ENCODE measurements at places on chromosomes 2 and 18. TPM values are rescaled to one million over a fixed set of nuclear protein-coding genes. Genes with fewer than 3 reads are reported as not detected.

SH3RF3 gene
- total RNA-seq: 6.1 TPM

SLC40A1 gene
- 8.0 TPM for total RNA-seq

IL1RN gene
- total RNA-seq: 5.0 TPM

DSG4 gene
- total RNA-seq: not detected

CACNB4 gene
- total RNA-seq: 0.98 TPM

SPOPL gene
- total RNA-seq: 21.0 TPM

ANKRD62 gene
- 0.20 TPM for total RNA-seq

EML6 gene
- total RNA-seq: 3.7 TPM

VWA3B gene
- not detected for total RNA-seq

MYOM1 gene
- 1.3 TPM for total RNA-seq

C2orf72 gene
- not detected for total RNA-seq

GRCh38 chr2:240166191-240166590 lies 25.7 kb upstream of the OTOS start:
- no peak overlapping the region for H3K27ac ChIP-seq
- no peaks in the 10 kb centered on the region for H3K4me1 ChIP-seq
- no peaks in the 10 kb centered on the region for H3K36me3 ChIP-seq
- no peak overlapping the region for H3K4me3 ChIP-seq
- H3K27me3 ChIP-seq: peaks cover 91% of the 10 kb centered on the region

DNA sequence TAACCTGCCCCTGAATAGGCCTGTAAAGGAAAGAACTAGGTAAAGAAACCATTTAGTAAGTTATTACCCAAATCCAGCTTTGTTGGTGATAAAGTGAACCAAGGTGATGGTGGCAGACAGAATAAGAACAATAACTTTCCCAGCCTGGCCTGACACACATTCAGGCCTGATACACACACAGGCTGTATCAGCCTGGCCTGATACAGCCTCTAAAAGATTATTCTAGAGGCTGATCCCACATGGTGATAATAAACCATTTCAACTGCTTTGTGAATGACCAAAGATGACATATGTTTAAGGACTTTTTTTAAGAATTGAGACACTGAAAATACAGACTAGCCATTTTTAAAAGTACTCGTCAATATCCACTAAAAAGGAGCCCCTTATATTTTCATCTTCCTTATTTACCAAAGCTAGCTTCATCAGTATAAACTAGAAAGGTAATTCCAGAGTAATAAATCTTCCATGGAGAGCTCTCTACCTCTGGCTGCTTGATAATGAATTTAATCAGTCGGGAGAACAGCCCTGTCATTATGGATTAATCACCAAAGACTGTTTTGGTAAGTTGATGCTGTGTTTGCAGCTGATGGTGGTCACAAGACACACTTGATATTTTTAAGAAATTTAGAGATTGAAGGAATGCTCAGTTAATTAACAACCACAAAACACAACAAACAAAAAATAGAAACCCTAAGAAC lies 77.2 kb downstream of the SLC8A1 start:
- no peak overlapping the region for H3K27ac ChIP-seq
- DNase-seq: no peak
- H3K4me1 ChIP-seq: no peaks in the 10 kb centered on the region
- H3K4me3 ChIP-seq: no peak overlapping the region
- no peaks in the 10 kb centered on the region for H3K27me3 ChIP-seq
- H3K36me3 ChIP-seq: no peaks in the 10 kb centered on the region

DNA sequence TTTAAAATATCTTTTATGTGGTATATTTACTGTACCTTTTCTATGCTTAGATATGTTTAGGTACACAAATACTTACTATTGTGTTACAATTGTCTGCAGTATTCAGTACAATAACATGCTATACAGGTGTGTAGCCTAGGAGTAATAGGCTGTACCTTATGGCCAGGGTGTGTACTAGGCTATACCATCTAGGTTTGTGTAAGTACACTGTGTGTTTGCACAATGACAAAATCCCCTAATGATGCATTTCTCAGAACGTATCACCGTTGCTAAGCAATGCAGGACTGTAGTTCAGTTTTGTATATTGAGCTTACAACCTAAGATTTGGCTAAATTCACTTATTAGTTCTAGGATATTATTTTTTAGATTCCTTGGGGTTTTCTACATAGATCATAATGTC lies 332.3 kb upstream of the HS6ST1 start:
- no peaks in the 10 kb centered on the region for H3K36me3 ChIP-seq
- no peaks in the 10 kb centered on the region for H3K4me1 ChIP-seq
- H3K27me3 ChIP-seq: no peaks in the 10 kb centered on the region
- DNase-seq: no peak

DNA sequence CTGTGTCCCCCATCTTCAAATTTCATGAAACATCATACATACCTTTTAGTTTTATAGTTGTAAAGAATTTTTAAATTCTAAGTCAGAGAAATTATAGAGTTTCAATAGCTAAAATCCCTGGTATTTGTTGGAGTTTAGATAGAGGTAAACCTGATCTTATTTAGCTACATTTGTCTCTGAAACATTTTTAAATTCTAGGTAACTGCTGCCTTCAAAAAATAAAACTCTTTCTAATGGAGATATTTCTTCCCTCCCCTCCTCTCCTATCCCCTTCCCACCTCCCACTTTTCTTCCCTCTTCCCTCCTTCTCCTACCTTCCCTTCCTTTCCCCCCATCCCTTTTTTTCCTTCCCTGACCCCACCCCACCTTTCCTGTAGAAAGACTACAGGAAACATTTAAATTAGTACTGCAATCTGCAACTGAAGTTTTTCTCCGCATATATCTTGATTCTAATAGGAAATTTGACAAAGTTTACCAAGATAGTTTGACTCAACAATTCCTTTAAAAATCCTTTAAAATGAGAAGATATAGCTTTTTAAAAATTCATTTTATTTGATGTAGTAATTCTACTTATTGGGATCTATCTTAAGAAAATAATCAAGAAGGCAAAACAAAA lies 4.1 kb downstream of the TACR1 start:
- H3K4me1 ChIP-seq: peaks cover 6% of the 10 kb centered on the region
- no peaks in the 10 kb centered on the region for H3K36me3 ChIP-seq
- no peak overlapping the region for H3K27ac ChIP-seq
- DNase-seq: no peak
- no peak overlapping the region for H3K4me3 ChIP-seq

DNA sequence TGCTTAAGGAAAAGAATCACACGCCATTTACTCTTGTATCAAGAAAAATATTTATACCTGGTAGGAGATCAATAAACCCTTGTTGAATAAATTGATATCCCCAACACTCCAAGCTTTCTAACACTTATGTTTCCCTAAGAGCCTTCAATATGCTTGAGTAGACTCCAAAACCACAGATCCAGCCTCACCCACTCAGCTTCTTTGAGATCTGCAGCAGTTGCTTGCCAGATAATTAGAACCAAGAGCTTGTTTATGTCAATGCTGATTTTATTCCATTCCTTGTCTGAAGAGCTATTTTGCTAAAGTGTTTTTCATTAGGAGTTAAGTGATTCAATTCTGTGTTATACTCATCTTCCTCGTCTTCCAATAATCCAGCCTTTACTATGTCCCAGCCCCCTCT lies 26.3 kb upstream of the CRIM1 start:
- H3K27me3 ChIP-seq: no peaks in the 10 kb centered on the region
- peak overlapping the region; percentile 20 for H3K27ac ChIP-seq
- no peak overlapping the region for H3K4me3 ChIP-seq
- H3K4me1 ChIP-seq: peaks cover 38% of the 10 kb centered on the region
- H3K36me3 ChIP-seq: no peaks in the 10 kb centered on the region

- no peak for DNase-seq
- peak overlapping the region; percentile 17 for H3K27ac ChIP-seq
- H3K27me3 ChIP-seq: no peaks in the 10 kb centered on the region
- peaks cover 31% of the 10 kb centered on the region for H3K4me1 ChIP-seq
- no peak overlapping the region for H3K4me3 ChIP-seq
Measured at GRCh38 chr2:36352701-36353100, 2.9 kb upstream of the CRIM1 start.

GRCh38 chr2:43225788-43226557 lies 433 bp downstream of the ZFP36L2 start:
- DNase-seq: no peak
- peak overlapping the region; percentile 92 for H3K27ac ChIP-seq
- no peaks in the 10 kb centered on the region for H3K27me3 ChIP-seq
- peak overlapping the region; percentile 72 for H3K4me3 ChIP-seq
- peaks cover 19% of the 10 kb centered on the region for H3K36me3 ChIP-seq

DNA sequence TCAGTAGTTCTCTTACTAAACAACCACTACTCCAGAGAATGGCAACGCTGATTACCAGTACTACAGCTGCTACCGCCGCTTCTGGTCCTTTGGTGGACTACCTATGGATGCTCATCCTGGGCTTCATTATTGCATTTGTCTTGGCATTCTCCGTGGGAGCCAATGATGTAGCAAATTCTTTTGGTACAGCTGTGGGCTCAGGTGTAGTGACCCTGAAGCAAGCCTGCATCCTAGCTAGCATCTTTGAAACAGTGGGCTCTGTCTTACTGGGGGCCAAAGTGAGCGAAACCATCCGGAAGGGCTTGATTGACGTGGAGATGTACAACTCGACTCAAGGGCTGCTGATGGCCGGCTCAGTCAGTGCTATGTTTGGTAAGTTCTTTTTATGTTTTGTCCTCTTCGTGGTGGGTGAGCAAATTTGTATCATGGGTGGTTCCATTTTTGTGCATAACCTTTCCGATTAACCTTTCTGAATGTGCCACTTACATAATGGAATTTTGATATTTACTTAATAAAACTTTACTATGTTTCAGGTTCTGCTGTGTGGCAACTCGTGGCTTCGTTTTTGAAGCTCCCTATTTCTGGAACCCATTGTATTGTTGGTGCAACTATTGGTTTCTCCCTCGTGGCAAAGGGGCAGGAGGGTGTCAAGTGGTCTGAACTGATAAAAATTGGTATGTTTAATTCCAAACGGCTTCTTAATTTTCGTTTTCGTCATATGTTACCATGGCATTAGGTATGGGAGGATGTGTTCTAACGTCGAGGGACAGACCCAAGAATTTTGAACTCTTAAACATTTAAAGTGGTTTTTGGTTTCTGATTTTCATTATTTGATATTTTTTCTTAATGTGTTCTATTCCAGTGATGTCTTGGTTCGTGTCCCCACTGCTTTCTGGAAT lies 1.3 kb downstream of the SLC20A1 start:
- peak overlapping the region; percentile 99 for H3K27ac ChIP-seq
- peak overlapping the region; percentile 99 for H3K4me3 ChIP-seq
- H3K4me1 ChIP-seq: peaks cover 68% of the 10 kb centered on the region

GRCh38 chr2:128746356-128746755 lies 427.7 kb upstream of the HS6ST1 start:
- no peaks in the 10 kb centered on the region for H3K36me3 ChIP-seq
- no peak overlapping the region for H3K4me3 ChIP-seq
- no peak for DNase-seq

DNA sequence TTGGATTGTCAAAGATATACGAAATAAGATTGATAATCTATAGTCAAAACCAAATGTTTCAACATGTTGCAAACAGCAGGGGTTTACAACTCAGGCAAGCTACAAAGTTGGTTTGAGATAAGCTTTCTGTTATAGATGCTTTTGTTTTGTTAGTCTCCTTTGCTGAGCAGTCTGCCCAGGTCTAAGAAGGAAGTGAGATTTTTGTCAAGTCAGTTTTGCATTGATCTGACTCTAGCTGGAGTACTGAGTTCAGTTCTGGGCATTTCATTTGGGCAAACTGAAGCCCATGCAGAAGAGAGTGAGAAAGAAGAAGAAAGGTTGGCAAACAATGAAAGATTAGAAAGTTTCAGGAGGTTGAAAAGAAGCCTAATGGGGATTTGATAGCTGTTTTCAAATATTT lies 983.0 kb upstream of the SLC39A10 start:
- no peaks in the 10 kb centered on the region for H3K27me3 ChIP-seq
- H3K27ac ChIP-seq: no peak overlapping the region
- H3K36me3 ChIP-seq: no peaks in the 10 kb centered on the region
- DNase-seq: no peak
- H3K4me1 ChIP-seq: no peaks in the 10 kb centered on the region

DNA sequence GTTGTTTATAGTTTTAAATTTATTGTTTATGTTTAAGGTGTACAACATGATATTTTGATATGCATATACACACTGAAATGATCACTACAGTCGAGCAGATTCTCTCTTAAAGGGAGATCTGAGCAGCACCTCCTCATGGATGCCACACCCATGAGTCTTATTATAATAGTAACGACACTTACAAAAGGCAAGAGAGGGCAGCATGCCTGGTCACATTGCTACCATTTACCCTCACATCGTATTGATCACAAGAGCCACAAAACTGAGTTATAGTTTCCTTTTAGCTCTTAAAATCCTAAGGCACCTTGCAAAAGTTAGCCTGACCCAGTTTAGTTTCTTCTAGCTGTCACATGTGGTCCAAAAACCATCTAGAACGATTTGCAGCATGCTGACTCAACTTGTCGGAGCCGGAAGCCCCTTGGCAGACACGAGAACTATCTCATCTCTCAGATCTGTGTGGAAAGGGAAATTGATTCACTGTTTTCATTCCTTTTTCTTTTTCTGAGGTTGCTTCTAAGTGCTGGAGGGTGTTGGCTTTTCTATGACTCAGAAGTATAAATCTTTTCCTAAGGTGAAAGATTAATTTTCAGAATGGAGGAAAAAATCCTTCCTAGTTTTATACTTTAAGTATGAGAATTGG lies 85.3 kb downstream of the CDC42EP3 start:
- H3K36me3 ChIP-seq: no peaks in the 10 kb centered on the region
- H3K27me3 ChIP-seq: no peaks in the 10 kb centered on the region
- peak overlapping the region; percentile 12 for H3K4me3 ChIP-seq
- H3K4me1 ChIP-seq: peaks cover 82% of the 10 kb centered on the region
- DNase-seq: peak; percentile 92

DNA sequence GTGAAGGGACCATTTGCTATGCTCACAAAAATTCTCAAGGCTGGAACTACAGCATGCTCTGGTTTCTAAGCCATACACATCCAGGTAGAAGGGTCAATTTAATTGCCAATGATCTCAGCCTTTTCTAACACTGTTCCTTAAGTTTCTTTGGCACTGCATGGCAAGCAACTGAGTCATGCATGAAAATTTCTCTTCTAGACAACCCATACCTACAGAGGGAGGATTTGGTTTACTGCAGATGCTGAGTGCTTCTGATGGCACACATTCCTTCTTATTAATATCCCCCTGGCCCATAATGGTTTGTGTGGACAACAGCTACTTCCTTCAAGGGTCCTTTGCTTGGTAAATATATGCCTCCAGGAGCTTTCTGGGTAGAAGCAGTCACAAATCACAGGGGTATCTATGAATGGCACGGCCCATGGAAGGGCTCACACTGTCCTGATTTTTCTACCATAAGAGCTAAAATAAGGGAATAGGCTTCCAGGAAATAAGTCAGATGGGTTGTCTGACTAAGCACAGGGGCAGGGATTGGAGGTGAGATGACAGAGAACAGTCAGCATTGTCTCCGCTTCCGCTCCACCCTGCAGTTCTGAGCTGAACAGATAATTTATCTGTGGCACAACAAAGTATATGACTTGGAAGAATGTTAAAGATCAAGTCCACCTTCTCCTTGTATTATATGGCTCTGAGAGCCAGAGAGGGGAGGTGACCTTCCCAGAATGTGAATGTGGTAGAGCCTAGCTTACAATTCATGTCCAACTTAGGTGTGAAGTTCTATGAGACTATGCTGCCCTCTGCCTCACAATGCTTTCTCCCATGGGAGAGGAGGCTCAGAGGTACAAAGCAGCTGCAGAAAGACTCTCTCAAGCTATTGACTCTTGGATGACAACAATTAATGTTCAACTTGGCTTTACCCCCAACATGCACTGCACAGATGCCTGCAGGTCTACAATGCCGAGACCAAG lies 199.2 kb upstream of the TNP1 start:
- no peak overlapping the region for H3K4me3 ChIP-seq
- no peak overlapping the region for H3K27ac ChIP-seq
- 0 out of 2 replicates have a peak, but pooled peaks cover 5% of the 10 kb centered on the region for H3K27me3 ChIP-seq

Measured in PC-9 (cell line).